ENCODE measurements at places on chromosomes 3 and 15.

DNA sequence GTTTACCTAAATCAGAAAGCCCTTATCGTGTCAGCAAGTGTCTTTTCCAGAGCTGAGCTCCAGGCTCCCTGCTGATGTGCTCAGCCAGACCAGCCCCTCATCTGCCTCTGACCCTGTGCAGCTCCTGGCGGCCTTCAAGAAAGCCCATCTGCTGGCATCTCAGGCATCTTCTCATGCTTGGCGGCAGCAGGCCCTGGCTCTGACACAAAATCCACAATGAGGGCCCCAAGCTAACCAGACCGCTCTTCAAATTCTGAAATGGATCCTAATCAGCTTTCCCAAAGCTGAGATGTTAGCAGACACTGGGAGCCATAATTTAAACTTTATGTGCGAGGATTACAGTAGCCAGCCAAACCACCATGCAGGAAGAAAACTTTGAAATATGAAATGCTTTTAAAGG lies 50.8 kb upstream of the CTDSPL start:
- no peak for DNase-seq

- no peak for DNase-seq
These were observed 72.9 kb downstream of the TM4SF4 start for GRCh38 chr3:149547413-149547812.

GRCh38 chr15:62472616-62473299 lies 307.7 kb upstream of the C2CD4B start:
- DNase-seq: no peak

- DNase-seq: no peak
These were observed 24.1 kb downstream of the NEK10 start for GRCh38 chr3:27345045-27345444.

GRCh38 chr3:110343945-110344344 lies 727.7 kb upstream of the NECTIN3 start:
- DNase-seq: no peak

DNA sequence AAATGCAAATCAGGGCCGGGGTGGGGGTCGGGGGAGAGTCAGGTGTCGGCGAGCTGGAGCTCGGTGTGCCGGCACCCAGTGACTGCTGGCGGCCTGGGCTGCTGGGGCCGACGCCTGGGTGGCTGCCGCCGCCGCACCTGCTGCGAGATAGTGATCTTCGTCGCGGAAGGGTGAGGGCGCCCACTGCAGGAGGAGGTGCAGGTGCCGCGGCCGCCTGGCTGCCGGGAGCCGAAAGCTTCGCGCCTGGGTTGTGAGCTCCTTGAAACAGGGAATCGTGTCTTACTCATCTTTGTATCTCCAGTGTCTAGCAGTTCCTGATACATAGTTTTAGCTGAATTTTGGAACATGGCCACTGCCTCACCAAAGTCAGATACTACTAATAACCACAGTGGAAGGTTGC lies 64.0 kb upstream of the CPOX start:
- peak; percentile 13 for DNase-seq

DNA sequence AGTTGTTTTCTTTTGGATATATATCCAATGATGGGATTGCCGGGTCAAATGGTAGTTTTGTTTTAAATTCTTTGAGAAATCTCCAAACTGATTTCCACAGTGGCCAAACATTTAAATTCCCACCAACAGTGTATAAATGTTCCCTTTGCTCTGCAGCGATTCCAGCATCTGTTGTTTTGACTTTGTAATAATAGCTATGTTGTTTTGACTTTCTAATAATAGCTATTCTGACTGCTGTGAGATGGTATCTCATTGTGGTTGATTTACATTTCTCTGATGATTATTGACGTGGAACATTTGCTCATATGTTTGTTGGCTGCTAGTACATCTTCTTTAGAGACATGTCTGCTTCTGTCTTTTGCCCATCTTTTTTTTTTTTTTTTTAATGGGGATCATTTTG lies 332.2 kb upstream of the GBE1 start:
- DNase-seq: no peak

DNA sequence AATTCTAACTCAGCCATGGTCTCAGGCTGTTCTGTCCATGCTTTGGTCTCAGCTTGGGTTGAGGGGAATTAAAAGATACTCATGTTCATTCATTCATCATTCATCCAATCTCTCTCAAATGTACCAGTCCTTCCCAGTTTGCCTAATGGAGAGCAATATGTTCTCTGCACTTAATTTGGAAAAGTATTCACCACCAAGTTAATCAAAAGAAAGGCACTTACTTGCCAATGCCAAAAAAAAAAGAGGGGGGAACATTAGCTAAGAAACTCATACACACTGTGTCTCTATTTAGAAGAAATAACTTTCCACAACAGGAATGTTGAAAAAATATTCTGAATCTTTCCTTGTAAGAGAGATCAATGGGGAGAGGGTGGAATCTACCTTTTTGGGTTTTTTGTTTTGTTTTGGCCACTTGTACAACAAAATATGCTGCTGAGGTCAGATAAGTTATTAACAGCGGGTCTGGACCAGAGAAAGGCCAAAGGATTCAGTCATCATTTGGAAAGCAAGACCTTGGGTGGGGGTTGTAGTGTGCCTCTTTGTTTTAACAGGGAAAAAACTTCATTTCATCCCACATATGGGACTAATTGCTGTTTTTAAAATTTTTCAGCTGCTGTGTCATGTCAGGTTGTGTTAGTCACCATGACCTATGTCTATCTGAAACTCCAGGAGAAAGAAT lies 152.3 kb downstream of the FBN1 start:
- no peak for DNase-seq

- DNase-seq: no peak
These were observed 835.8 kb upstream of the ALCAM start for GRCh38 chr3:104530934-104531333.

GRCh38 chr3:102434715-102435114 lies at the start of gene ZPLD1:
TSS of gene ZPLD1 (plus strand) at chr3:102435015. CDS start at chr3:102438488, 3,473 bp downstream.
- DNase-seq: no peak

- no peak for DNase-seq
These were observed 22.0 kb downstream of the PRR23E start for GRCh38 chr3:127214975-127215374.

DNA sequence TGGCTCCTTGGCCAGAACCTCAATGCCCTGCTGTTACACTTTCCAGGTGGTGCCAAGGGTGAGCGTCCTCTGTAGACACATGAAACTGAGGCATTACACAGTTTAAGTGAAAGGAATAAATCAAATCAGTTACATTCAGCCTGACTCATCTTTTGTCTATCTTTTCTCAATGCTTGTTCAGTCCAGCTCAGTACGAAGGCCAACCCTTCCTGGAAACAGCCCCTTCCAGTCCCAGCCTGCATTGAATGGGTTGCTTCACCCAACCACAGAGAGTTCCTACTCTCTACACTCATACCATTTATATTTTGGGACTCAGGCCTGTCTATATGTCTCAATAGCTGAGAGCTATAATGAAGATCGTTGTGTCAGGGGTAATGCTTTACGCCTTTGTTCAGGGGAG lies 363.6 kb downstream of the RORA start:
- DNase-seq: no peak

DNA sequence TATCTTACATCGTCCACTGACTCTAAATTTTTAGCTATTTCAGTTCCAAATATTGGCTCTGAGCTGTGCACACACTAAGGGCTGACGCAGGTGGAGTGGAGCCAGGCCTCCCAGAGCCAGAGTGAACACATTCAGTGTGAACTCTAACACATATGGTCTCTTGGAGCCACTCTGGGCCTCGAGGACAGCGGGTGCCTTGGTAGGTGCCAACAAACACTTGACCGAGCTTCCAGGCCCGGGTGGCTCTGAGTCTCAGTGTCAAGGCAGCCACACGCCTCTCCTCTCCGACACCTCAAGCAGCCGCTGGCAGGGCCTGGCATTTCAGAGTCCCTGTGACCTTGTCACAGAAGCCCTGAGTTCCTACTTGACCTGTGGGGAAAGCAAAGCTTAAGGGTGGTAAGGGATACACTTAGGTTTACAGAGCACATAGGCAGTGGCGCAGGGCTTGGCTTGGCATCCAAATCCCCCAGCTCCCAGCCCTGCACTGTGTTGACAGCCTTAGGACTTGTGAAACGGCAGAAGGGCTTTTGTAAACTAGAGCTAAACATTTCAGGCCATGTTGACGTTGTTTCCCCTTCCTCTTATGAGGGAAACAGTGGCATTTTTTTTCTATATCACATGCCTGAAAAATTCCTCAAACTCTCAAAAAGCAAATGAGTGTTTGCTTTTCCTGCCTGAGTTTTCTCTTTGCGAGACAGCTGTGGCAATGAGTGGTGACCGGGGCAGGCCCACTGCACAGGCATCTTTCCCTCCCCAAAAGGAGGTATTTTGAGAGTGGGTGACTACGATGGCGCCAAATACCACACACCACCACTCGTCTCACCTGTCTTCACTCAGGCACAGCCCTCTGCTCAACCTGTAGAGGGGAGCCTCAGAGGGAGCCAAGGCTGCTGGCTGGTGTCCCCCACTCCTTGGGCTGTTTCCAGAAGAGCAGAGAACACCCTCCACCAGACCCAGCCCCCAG lies 60.8 kb downstream of the DAPK2 start:
- no peak for DNase-seq

DNA sequence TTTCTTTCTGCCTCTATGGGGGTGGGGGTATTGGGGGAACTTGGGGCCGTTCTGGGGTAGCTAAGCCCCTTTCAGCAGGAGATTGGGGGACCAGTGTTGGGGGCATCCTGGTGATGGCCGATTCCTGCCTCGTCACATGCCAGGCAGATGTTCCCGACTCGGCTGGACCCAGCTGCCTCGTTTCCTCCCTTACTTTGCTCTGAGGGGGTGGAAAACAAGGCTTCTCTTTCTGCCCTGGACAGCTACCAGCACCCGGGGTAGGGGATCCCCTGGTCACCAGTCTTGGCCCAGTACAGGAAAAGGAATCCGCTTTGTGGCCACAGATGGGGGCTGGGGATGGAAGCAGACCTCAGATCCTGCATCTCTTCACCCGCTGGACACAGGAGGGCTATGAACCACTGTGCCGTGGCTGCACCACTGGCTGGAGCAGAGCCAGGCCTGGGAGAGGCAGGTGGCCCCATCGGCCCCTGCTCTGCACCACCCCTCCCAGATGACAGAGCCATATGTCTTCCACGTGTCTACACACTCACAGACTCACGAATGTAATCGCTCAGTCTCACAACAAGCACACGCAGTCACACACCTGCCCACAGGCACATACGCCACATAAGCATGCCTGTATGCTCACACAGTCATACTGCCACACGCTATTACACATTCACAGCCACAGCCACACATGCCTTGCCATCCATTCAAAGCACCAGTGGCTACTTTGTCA lies 12.4 kb downstream of the SNX33 start:
- DNase-seq: no peak

GRCh38 chr3:34359064-34359463 lies 560.6 kb downstream of the PDCD6IP start:
- DNase-seq: no peak

DNA sequence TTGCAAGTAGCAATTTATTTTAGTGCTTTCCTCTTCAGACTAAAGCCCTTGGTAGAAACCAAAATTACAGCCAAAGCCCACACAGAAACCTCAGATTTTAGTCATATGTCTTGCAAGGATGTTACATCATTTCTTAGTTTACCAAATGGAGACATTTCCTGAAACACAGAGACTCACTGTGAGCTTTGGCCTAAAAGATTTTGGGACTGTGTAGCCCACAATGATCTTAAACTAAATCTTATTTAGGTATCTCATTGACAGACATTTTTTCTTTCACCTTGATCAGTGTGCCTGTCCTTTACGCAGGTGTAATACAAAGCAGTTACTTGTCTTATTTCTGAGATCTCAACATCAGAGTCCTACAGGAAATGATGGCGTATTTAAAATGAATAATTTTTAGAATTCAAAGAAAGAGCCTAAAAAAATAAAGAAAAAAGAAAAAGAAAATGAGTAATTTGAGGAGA lies 27.8 kb upstream of the AP4E1 start:
- DNase-seq: no peak

GRCh38 chr3:102174832-102175374 lies 259.9 kb upstream of the ZPLD1 start:
- DNase-seq: no peak

GRCh38 chr3:147354623-147355022 lies 51.7 kb downstream of the ZIC4 start:
- DNase-seq: no peak

DNA sequence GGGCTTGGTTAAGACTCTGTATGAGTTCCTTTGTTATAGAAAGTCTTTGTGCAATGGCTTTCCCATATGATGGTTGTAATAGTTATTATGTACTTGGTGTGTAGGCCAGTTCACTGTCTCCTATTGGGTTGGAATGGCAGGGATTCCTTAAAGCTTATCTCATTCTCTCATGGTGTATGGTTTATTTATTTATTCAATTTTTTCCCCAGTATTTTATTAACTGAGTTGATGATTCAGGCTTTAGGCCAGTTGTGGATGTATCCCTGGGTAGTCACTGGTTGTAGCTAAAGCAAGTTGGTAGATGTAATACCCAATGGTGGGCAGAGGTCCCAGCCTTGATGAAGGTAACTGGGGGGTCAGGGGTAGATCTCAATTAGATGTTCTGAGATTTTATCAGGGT lies 349.4 kb downstream of the DOCK3 start:
- no peak for DNase-seq

- no peak for DNase-seq
These were observed 70.4 kb upstream of the ATP11B start for GRCh38 chr3:182722907-182723306.

DNA sequence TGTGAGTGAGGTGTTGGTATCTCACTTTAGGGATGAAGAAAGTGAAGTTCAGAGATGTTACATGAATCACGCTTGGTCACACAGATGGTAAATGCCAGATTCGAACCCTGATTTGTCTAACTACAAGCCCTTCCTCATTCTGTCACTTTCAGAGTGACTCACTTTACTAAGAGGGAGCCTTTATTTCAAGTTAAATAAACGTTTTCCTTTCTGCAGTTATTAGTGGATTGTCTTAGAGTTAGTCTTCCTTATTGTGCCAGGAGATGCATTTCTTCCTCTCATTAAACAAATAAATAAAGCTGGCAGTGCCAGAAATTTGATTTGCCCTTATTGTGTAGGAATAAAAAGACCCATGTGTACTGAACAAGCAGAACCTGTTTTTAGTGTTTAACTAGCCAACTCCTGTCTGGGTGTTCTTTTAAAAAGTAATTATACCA lies 162.5 kb downstream of the AKAP13 start:
- DNase-seq: no peak

- no peak for DNase-seq
These were observed 65.4 kb upstream of the CLDN18 start for GRCh38 chr3:137944593-137944992.

DNA sequence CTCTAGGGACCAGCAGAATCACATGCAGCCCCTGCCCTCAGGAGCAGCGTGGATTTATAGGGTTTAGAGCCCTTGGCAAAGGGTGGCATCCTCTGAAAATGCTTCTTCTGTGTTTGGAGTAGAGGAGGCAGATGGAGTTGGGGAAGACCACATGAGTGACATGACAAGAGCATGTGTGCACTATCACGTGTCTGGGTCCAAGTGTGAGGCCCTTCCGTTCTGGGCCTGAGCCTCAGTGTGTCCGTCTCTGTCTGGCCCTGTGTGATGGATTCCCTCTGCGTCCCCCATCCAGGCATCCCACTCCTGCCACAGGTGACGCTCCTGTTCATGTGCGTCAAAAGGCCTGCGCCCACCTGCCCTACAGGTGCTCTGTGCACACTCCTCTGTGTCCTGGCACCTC lies 30.1 kb downstream of the FGD5 start:
- no peak for DNase-seq
